IMR-90 (cell line): ENCODE measurements at places on chromosomes 3 and 15. TPM values are rescaled to one million over a fixed set of nuclear protein-coding genes. Genes with fewer than 3 reads are reported as not detected.

The MYLK gene
- total RNA-seq: 484 and 521 TPM in 2 replicates

DNA sequence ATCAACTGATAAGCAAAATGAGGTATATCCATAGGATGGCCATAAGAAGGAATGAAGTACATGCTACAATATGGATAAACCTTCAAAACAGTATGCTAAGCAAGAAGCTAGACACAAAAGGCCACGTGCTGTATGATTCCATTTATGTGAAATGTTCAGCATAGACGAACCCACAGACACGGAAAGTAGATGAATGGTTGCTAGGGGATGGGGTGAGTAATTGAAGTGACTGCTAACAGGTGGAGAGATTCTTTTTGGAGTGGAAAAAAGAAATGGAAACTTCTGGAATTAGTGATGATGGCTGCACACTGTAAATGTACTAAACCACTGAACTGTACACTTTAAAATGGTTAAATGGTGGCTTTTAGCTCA is 630 bp upstream of the EFCAB12 start:
- no peak overlapping the region for H3K27ac ChIP-seq
- H3K4me1 ChIP-seq: no peaks in the 10 kb centered on the region; the same call in none of the 2 replicates
- DNase-seq: no peak
- no peaks in the 10 kb centered on the region for H3K27me3 ChIP-seq
- H3K36me3 ChIP-seq: peaks cover 20% of the 10 kb centered on the region
- H3K4me3 ChIP-seq: no peak overlapping the region

- H3K4me1 ChIP-seq: 0 out of 2 replicates have a peak, but pooled peaks cover 2% of the 10 kb centered on the region
- H3K27ac ChIP-seq: no peak overlapping the region
- H3K4me3 ChIP-seq: no peak overlapping the region
- no peaks in the 10 kb centered on the region for H3K36me3 ChIP-seq
These were observed 969.3 kb downstream of the FHIT start for GRCh38 chr3:60281970-60282369.

GRCh38 chr3:87727783-87728182 is 331.0 kb downstream of the CGGBP1 start:
- no peaks in the 10 kb centered on the region for H3K27me3 ChIP-seq
- no peak for DNase-seq
- H3K36me3 ChIP-seq: no peaks in the 10 kb centered on the region
- no peak overlapping the region for H3K4me3 ChIP-seq

DNA sequence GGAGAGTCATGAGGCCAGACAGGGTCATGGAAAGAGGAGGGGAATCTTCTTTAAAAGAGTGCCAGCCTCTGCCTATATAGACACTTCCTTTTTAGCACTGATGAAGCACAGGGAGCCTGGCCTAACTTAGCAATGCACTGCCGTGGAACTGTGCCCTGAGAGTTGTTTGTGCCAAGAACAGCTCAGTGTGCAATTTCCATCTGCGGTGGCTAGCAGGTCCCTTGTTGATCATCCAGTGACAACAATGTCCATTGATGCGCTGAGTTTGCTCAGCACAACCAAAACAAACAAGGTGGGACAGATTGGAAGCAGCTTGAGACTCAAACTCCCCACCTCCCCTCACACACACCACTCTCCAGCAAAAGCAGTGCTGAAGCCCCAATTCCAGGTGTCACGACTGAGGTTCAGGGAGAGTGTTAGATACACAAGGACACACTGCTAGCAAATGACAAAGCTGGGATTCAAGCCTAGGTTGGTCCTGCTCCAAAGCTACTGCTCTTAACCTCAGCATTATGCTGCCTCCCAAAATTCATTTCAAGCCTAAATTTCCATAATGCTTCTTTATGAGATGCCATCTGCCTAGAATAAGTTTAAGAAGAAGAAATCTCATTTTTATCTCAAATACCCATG is 316.6 kb upstream of the UBE2E2 start:
- H3K4me1 ChIP-seq: no peaks in the 10 kb centered on the region
- DNase-seq: no peak
- H3K27ac ChIP-seq: no peak overlapping the region
- no peaks in the 10 kb centered on the region for H3K36me3 ChIP-seq
- H3K27me3 ChIP-seq: no peaks in the 10 kb centered on the region
